ENCODE measurements at places on chromosomes 12 and 14.

DNA sequence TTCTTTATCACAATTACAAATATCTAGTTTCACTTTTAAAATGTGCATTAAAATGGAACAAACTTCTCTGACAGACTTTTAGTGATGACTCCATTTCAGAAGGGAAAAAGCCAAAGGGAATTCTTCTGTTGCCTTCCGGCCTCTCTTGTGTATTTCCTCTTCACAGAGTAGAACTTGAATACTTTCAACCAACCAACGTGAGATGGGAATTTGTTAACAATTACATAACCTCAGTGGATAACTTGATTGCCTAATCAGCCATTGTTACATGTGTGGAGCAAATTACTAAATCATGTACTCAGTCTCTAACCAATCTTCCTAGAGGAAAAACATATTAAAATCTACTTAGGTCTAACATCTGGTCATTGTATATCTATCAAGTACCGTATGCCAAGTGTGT, 291.1 kb downstream of the SYT1 start:
- peak; percentile 23 for DNase-seq

DNA sequence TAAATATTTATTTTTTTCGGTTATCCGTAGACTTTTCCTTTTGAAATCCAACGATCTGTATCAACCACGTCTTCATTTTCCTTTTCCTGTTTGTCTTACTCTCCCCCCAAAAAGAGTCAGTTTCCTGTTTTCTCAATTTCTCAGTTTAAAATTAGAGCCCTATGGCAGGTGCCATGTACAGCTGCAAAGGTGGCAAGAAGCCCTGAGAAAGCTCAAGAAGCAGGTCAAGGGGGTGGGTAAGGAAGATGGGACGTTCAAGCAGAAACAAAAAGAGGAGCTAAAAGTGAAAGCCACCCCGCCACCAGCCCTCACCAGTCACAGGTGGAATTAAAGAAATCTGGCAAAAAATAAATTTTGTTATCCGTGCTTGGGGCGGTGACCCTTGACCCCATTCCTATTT, 26.7 kb downstream of the SLC35E3 start:
- DNase-seq: no peak

DNA sequence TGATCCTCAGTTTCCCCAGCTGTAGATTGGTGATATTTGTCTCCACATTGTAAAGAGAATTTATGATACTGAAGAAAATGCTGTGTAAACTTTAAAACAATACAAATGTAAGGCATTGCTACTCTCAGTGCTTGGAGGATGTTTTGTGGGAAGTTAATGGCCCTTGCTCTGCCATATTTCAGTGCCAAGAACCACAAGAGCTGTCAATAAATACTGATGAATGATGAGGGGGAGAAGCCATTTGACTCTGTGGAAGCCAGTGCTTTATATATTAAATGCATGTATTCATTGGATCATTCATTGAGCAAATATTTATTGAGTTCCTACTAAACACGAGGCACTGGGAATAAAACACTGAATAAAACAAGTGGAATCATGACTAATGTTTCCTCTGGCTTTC, 30.8 kb downstream of the CACNA1C start:
- no peak for DNase-seq

GRCh38 chr12:16756833-16757555, 151.0 kb upstream of the LMO3 start:
- no peak for DNase-seq

- DNase-seq: no peak
Measured at GRCh38 chr14:103521951-103522563, 573 bp downstream of the CKB start.

GRCh38 chr14:95193081-95193480, 35.8 kb upstream of the DICER1 start:
- no peak for DNase-seq

DNA sequence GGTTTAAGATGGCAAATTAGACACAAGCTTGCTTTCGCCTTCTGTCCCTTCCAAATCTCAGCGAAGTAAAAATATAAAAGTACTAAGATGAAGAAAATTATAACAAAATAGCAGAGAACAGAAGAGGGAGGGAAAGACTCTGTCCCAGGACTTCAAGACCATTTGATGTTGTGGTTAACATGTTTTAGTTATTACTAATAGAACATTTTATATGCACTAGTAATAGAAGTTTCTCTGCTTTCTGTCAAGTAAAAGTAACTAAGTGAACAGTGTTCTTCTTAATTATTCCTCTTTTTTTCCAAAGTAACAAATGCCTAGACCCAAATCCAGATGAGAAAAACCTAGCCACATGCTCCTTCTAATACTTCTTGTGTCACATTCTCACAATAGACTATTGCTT, 85.1 kb upstream of the DAAM1 start:
- DNase-seq: no peak

DNA sequence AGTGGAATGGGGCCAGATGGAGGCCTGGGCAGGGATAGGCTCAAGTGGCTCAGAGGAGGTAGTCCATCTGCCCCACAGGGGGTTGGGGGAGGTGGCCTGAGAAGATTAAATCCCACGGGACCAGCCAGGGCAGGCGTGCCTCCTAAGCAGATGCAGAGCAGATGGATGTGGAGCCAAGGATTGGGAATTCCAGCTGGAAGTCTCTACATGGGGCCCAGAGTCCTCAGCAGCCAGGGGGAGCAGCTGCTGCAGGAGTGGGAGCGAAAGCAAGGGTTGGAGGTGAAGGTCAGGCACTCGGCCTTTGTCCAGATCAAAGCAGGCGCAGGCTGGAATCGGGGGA, 42.4 kb upstream of the VRK1 start:
- no peak for DNase-seq

GRCh38 chr14:82224610-82225009, 691.0 kb upstream of the SEL1L start:
- no peak for DNase-seq

DNA sequence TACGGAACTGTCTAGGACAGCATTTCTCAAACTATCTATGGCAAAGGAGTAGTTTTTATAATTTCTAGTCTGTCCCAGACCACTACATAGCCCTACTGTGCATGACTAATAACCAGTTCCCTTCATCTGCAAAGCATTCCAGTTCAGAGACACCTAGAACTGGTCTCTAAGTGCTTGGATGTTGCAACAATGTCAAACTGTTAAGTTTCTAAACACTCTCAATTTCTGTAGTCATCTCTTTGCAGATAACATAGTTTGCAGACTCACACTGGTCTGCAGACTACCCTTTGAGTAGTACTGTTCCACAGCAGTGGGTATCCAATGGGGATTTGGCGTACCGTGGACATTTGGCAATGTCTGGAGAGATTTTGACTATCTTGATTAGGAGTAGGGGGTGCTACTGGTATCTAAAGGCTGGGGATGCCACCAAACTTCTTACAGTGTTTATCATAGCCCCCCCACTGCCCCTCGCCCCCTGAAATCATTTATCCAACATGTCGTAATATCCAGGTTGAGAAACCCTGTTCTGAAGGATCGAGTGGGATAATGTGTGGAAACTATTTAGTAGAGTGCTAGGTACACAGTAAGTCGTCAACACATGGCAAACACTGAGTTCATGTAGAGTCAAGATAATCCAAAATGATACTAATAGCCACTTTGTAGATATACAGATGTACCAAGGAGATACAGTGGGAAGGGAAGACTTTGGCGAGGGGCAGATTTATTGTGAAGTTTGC, 1.7 kb downstream of the C12orf76 start:
- DNase-seq: no peak

- DNase-seq: no peak
Measured at GRCh38 chr12:50043854-50044253, 13.5 kb upstream of the ASIC1 start.

DNA sequence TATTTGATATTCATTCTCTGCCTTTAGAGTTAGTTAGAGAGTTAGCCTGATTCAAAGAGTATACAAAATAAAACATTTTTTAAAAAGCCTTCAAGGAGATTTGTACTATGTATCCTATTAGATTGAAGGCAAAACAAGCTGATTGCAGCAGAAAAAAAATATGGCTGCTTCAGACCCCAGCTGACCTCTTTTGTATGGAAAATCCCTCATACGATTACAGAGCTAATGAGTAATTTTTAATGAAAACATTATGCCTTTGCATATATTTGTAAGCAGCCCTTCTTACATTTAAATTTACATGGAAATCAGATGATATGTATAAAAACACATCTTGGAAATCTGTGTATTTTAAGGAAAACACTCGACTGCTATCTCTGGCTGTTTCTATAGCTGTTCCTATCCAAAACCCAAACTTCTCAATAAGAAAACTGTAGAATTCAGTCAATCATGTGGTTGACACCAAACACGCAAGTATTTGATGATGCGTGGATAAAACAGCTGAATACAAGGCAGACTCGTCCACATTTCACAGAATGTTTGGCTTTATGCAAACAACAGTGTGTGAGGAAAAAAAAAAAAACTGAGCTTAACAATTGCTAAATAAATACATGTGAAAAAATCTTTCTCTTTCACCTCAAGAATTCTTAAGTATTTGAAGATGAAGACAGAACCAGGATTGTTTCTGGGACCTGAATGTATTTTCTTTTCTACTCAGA, 275.3 kb downstream of the EGLN3 start:
- no peak for DNase-seq

- no peak for DNase-seq
Measured at GRCh38 chr12:57149245-57149900, 2.0 kb upstream of the LRP1-AS start.

DNA sequence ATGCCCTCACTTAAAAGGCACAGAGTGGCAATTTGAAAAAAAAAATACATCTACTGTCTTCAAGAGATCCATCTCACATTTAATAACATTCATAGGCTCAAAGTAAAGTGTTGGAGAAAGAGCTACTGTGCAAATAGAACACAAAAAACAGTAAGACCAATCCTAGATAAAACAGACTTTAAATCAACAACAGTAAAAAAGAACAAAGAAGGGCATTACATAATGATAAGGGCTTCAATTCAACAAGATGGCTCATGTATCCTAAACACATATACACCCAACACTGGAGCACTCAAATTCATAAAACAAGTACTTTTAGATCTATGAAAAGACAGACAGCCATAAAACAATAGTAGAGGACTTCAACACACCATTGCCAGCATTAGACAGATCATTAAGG, 93.6 kb upstream of the PCED1B start:
- no peak for DNase-seq

- no peak for DNase-seq
Measured at GRCh38 chr12:12745576-12746211, 28.5 kb downstream of the CDKN1B start.

All from inflammatory macrophage (primary cell).